NCI-H1092 (cell line): ENCODE measurements at places on chromosomes 13 and 19.

DNA sequence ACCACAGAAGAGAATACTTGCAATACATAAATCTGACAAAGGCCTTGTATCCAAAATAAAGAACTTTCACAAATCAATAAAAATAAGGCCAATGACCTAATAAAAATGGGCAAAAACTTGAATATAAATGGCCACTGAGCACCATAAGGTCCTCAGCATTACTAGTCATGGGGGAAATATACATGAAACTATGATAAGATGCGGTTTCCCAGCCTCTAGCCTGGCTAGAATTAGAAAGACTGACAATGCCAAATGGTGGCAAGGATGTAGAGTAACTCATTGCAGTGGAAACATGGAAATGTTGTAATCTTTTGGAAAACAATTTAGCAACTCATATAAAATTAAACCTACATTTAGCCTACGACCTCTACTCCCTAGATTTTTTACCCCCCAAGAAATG is 227.1 kb downstream of the GGACT start:
- no peak for DNase-seq

DNA sequence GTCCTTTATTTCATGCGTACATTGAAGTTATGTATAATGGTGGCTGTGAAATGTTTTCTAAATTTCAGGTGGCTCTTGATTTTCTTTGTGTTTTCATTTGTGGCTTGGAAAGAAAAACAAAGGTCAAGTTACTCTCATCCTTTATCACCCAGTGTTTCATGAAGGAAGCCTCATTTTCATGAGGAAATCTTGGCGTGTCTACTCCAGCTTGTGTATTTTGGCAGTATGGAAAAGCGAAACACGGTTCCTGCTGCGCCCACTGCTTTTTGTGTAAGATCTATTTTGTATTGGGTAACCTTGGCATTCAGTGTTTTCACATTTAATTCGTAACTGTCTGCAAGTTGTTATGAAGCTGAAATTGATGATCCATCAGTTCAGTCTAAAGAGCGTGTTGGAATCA is 147.0 kb upstream of the RNF113B start:
- peak; percentile 16 for DNase-seq

- no peak for DNase-seq
Measured at GRCh38 chr19:57803594-57804325, 11.0 kb downstream of the ZNF552 start.

GRCh38 chr19:39194832-39195542 is 1.8 kb upstream of the NCCRP1 start:
- DNase-seq: no peak

DNA sequence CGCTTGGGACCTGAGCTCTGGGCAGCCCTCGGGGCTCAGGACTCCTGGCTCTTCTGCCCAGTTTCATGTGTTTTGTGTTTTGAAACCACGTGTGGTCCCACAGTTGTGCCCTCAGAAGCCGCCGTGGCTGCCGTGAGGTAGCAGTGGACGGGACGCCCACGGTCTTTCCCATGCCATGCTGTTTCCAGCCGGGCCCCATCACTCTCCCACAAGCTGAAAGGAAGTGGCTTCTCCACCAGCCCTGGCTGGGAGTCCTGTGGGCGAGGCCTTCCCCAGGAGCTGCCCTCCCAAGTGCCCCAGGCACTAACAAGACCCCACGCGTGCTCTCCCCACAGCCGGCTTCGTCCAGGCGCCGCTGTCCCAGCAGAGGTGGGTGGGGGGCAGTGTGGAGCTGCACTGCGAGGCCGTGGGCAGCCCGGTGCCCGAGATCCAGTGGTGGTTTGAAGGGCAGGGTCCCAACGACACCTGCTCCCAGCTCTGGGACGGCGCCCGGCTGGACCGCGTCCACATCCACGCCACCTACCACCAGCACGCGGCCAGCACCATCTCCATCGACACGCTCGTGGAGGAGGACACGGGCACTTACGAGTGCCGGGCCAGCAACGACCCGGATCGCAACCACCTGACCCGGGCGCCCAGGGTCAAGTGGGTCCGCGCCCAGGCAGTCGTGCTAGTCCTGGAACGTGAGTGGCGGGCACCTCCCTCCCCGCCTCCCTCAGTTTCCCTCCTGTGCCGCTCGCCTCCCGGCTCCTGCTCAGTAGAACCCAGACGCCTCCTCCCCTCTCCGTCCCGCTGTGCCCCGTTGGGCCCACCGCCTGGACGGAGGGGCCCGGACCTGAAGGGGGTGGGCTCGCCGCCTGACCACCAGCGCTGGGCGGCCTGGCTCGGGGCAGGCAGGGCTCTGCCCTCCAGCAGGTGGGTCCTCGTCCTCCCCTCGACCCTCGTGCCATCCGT is 5.3 kb downstream of the BSG start:
- DNase-seq: no peak

- no peak for DNase-seq
Measured at GRCh38 chr13:52712385-52712784, 27.2 kb downstream of the CNMD start.

DNA sequence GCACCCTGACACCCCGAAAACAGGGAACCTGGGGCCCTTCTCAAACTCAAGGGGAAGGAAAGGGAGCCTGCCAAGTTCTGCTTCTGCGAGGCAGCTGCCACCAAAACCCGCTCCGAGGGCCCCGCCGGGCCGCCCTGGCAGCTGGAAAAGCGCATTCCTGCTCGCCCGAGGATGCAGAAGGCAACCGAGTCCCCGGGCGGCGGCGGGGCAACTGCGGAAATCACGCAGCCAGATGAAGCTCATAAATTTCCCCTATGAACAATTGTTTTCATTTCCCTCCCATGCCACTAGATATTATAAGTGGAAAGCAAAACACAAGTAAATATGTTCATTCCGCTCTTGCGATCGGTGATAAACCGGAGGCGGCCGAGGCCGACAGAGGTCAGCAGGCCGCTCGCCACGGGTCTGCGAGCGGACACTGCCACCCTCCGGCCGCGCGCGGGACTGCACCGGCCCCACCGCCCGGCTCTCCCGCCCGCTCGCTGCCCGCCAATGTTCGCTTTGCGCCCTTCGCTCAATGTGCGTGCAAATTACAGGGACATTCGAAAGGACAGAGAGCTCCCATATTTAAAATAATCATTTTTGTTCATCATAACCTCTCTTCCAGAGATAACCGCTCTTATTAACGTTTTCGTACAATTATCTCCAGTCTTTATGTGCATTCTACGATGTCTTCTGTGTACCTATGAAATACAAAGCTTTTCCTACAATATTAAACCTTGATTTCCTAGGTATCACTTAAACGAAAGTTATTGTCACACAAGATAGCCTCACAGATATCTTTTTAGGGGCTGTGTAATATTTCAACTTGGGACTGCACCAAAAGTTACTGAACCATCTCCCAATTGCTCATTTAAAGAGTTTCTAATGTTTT is 120.8 kb upstream of the ZNF507 start:
- DNase-seq: no peak

DNA sequence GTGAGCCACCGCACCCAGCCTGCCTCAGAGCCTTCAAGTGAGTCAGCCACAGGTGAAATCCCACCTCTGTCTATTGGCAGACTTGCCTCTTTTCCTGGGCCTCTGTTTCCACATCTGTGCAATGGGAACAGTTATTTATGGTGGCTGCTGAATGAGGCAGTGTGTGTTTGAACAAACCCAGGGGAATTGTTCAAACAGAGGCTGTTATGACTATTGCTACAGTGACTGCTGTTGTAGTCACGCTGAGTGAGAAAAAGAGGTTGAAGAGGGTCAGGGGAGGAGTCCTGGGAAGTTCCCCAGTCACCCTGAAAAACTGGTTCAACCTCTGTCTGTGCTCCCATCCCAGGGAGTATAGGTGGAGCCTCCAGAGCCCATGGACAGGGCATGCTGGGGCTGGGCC is at the start of gene CEACAM19:
CEACAM19 (plus strand) TSS at position 83 of the 400 bp plus-strand sequence. CDS start 450 bp downstream, outside the sequence.
- DNase-seq: no peak

DNA sequence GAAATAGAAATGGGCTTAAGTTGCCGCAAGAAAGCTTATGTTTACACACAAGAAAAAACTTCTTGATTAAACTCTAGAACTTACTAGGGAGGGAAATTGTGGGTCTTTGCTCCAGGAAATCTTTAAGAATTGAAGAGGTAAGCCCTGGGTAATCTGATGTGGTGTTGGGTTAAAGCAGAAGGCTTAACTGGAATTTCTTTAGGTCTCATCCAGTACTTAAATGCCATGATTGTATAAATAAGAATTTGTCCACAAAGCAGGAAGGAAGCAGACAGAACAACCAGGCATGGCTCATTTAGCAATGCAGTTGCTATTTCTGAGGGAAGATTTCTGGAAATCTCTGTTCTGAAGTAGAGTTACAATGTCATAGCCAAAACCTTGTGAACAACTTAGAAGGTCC is 360.4 kb downstream of the KLF5 start:
- DNase-seq: no peak

DNA sequence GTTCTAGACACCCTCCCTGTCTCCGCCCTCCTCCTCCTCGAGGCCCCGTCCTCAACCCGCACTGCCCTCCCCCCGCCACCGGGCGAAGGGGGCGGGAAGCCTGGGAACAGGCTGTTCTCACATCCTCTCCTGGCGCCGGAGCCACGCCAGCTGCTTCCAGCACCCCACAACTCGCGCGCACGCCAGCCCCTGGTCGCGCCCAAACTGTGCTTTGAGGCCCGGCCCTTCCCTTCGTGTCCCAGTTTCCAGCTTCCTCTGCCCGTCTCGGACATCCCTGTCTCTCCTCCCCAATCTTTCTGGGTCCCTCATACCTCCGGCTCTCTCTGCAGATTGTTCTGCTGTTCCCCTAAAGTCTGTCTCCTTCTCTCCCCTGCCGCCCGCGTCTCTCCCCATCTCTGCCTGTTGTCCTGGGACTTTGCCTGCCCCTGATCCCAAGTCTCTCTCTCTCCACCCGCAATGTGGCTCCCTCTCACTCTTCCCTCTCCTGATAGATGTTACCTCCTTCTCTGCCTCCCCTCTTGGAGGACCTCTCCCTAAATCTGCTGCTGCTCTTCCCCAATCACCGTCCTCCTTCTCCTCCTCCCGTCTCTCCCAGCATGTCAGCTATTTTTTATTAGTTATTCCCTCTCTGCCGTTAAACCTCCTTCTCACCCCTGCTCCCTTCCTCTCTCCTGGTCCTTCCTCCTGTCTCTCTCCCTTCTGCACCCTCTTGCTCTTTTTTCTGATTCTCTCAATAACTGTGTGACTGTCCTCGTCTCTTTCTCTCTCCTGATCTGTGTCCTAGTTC is 14.2 kb downstream of the DPF1 start:
- DNase-seq: no peak

DNA sequence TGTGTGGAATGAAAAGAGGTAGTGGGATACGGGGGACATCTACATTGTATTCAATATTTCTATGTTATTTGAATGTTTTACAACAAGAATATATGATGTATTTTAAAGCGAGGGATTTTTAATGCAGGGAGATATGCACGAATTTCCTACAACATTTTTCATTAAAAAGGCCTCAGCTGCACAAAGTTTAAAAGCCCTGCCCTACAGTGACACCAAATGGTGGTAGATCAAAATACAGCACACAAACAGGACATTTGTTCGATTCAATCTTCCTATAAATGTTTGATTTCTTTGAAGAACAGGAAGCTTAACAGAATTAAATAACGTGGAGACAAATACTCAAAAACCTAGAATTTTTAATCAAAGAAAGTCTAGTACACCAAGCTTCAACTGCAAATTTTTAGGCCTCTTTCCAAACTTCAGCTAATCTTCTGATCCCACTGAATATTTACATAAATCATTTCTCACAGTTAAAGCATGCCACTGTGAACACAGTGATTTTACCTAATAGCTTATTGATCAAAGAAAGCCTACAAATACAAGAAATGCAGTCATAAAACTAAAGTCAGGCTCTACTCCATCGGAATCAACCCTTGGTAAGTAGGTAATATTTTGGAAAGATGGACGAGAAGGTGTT is 257.2 kb downstream of the DIAPH3 start:
- no peak for DNase-seq

- no peak for DNase-seq
Measured at GRCh38 chr13:32126278-32126677, 94.7 kb downstream of the FRY start.

GRCh38 chr13:23752111-23753001 is 136.8 kb downstream of the MIPEP start:
- no peak for DNase-seq

DNA sequence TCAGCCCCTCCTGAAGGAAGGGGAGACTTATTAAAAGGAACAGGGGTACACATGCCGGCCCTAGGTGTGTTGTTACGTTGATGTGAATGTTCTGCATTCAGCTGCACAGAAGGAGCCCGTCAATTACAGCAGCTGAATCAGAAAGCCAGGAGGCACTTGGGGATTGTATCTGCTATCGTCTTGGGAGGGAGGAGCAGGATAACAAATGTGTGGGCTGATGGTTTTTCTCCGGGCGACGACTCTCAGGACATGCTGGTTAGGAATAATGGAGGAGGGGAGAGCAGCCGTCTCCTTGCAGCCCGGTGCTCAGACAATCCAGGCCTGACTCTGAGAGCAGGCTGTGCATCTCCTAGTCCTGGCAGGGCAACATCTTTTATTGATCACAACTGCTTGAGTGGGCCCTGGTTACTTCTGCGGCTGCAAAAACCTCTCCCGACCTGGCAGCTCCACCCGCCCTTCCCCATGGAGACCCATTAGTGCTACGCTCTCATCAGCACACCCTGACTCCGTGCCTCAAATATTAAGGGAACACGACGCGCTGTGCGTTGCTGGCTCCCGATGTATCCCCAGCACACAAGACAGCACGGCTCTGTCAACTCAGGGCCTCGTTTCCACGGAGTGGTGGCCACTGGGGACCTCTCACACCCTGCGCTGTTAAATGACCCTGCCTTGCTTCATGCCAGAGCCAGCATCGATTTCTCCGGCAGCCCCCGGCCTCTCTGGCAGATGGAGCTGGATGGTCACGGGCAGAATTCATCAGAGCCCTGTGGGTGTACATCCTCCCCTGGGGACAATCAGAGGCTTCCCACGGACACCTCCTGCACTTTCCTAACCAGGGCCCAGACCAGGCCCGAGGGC is 25.3 kb downstream of the PEPD start:
- no peak for DNase-seq

DNA sequence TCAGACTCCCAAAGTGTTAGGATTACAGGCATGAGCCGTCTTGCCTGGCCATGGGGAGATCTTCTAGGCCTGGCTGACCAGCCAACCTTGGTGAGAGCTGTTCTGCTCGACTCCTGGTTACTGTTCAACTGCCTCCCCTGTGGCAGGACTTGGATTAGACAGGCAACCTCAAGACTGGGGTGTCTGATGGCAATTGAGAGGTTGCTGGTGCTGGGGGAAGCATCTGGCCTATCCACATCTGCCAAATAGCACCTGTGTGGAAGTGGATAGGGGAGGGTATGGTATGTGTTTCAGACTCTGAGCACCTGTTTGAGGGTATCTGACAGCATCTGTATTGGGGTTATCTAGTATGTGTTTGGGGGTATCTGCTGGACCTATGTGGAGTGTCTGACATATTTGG is 44.7 kb downstream of the ARHGEF18 start:
- no peak for DNase-seq

GRCh38 chr13:101406791-101407190 is 9.5 kb downstream of the NALCN start:
- DNase-seq: no peak
